ENCODE measurements at places on chromosomes 4 and X.

GRCh38 chrX:71162981-71163380 is 18.3 kb downstream of the NLGN3 start:
- no peak for DNase-seq

- DNase-seq = no peak
Measured at GRCh38 chr4:154741922-154742850, 1.6 kb upstream of the LRAT start.

DNA sequence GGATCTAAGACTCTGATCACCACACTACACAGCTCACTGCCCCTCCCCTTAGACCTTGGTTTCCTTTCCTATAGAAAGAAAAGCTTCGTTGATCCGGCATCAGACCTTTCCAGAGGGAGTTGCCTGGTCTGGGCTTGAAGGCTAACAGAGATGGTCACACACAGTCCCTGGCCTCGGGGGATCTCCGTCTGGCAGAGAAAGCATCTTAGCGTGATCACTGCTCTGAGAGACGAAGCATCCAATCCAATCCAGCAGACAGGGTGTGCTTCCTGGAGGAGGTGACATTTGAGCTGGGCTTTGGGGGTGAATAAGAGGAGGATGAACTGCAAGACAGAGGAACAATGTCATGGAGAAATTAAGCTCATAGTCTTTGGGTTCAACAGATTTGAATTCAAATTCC is 49.5 kb downstream of the HTRA3 start:
- DNase-seq = no peak

DNA sequence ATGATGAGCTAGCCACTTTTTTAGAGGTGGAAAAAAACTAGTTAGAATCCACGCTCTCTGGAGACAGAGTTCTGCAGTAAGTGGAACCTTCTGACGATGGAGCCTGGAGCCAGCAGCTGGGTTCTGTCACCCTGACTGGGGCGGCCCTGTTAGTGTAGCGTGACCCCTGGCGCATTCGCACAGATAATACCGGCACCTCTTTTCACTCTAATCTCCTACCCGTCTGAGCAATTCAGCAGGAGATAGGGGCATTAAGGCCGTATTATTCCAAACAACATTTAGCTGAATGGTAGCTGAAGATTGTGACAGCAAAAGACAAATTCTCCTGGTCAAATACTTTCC is 292.6 kb downstream of the FBXO8 start:
- DNase-seq = no peak

GRCh38 chrX:85221361-85221760 is 22.2 kb downstream of the SATL1 start:
- DNase-seq = no peak

DNA sequence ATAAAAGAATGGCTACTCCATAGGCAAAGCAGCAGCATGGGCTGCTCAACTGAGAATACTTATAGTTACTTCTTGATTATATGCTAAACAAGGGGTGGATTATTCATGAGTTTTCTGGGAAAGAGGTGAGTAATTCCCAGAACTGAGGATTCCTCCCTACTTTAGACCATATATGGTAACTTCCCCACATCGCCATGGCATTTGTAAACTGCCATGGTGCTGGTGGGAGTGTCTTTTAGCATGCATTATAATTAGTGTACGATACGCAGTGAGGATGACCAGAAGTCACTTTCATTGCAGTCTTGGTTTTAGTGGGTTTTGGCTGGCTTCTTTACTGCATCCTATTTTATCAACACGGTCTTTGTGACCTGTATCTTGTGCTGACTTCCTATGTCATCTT is 141.5 kb downstream of the MAGEB17 start:
- no peak for DNase-seq

- DNase-seq = no peak
Measured at GRCh38 chr4:173214661-173215060, 46.0 kb downstream of the GALNT7 start.

DNA sequence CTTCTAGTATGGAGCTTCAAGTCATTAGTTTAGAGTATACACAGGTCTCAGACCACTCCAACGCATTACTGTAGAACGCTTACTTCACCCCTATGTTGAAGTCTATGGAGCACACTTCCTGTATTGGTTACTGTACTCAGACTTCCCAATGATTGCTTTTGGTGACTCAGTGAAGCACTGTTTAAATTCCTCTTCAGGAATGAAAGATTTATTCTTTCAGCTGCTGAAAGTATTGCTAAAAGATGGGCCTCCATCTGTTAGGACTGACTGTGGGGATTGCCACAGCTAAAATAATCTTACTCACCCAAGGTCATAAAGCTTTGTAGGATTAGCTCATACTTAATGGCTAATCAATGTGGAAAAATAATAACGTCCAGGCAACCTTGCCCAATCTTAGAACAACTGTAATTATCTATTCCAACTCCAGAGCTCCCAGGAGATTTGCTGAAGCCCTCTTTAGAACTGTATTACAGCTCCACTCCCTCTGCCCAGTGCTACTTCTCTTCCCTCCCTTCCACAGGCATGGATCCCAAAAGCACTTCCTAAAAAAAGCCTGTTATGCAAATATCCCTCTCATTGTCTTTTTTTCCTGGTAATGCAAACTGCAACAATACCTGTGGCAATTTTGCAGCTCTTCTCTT is 281.9 kb upstream of the HS3ST1 start:
- DNase-seq = no peak

- no peak for DNase-seq
Measured at GRCh38 chr4:4568806-4569427, 27.1 kb upstream of the STX18 start.

GRCh38 chr4:152476796-152477195 is 59.1 kb downstream of the FBXW7 start:
- DNase-seq = no peak

DNA sequence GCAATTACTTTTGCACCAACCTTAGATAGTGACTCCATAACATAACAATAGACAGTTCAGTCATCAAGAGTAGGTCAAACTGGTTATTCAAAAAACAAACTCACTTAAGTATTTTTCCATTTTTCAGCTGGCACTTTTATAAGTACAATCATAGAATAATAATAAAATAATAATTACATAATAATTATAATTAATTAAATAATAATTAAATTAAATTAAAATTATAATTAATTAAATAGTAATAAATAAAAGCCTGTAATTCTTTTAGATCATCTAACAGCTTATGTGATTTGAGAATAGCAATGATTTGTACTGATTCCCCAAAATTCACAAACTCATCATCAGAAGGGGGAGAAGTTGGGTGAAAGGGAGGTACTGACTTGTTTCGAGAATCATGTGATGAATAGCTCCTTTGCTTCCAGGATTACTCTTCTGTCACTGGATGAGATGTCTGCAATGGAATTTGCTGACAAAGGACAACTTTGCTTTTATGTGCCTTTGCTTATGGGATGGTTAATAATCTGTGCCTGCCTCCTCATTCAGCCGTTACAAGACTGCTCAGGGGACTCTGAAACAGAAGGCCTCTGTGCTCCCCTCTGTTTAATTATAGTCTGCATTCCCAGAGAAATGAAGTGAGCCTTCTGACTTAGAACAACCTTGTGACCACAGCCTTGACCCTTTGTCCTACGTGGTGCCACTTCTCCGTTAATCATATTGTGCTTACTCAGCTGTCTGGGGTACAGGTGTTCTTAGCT is 104.8 kb upstream of the ENPEP start:
- no peak for DNase-seq

- no peak for DNase-seq
Measured at GRCh38 chr4:58063404-58064160, 953.4 kb upstream of the IGFBP7 start.

- no peak for DNase-seq
Measured at GRCh38 chr4:146099585-146099984, 75.9 kb upstream of the LSM6 start.

DNA sequence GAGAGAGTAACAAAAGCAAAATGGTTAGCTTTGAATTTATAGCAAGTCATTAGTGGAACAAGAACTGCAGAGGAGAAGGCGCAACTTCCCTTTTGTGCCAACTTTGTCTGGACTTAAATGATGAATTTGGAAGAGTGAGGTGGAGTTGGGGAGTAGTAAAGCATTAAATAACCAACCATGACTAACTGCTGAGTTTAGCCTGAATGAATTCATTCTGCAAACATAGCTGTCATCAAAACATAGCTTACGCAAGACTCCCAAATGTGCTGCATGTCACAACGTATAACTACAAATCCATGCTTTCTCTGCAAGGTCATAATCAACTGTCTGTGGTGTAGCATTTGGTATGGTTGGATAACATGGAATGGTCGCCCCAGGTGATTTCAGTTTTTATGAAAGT is 75.9 kb upstream of the RPL34 start:
- DNase-seq = no peak

GRCh38 chr4:139760567-139760966 is 94.9 kb downstream of the MGST2 start:
- no peak for DNase-seq

- DNase-seq = no peak
Measured at GRCh38 chr4:182975806-182976205, 58.6 kb upstream of the DCTD start.

GRCh38 chr4:158315706-158316105 is 105.4 kb downstream of the TMEM144 start:
- no peak for DNase-seq

GRCh38 chrX:77167993-77168392 is 279.2 kb upstream of the FGF16 start:
- DNase-seq = no peak

DNA sequence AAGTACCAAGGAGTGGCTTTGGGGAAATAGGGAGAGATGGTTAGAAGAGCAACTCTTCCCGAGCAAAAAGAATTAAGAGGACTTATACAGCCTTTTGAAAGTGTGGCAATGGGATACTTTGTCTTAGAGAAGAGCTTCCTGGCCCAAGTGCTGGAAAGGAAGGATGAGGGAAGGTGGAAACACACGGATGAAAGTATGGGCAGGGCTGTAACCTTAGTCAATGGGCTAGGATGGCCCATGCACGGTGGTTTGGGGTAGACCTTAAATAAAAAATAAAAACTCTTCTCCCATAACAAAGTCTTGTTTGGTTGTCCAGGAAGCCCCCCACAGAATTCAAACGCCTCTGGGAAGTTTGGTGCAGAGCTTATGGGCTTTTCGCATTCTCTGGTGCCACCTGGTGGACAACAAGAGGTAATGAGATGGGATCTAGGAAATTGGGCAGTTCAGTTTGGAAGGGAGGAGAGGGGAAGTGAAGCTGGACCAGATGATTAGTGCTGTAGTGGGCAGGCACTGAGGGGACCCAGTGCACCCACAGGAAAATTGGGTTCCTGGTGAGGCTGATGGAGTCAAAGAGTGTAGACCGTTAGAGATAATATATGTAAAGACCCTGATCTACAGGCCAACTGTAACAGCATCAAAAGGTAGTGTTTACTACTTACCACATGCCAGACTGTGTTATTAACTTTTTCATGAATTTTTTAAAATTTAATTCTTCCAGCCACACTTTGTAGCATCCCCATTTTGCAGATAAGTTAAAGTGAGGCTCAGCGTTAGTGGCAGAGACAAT is 13.8 kb upstream of the ENOX2 start:
- DNase-seq = peak; percentile 2

DNA sequence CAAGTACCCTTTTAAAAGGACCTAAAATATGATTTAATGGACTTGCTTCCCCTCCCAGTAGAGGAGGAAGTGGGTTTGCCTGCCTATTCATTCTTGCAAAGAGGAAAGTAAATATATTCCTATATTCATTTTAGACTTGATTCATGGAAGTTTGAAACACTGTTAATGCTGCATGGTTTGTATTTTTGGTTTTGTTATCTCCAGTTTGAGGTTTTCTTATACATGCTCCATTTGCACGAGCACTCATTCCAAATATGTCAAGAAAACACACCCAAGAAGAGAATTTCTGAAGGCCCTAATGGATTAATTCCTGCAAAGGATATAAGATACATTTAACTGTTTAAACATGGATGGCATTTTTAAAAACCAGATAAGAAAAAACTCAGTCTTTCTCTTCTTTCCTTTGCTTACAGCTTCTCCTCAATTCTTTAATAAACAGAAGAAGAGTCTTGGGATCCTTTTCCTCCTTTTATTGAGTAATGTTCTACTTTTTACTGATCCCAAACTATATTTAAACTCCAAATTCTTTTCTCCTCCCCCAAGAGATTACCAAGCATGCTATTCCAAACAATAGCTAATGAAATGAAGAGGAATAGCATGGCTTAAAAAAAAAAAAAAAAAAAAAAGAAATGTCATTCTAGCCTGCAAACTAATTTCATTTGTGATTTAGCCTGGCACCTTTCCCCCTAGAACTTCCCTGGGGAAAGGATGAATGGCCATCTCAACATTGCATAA is 54.6 kb upstream of the LDB2 start:
- no peak for DNase-seq

DNA sequence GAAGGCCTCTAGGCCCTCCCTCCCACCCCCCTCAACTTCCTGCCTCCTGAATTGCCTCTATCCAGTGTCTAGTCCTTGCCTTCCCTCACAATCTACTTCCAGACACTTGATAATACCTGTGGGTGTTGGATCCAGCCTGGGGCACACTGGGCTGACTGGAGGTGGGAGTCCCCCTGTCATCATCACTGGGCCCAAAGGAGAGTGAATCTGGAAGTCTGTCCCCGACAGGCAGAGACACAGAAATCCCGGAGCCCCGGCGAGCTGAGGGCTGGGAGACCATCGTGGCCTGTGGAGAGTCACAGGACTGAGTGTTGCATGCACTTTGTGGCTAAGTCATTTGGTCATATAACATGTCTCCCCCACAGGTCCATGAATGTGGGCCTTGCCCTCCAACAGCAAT is 8.4 kb upstream of the SYP start:
- no peak for DNase-seq

DNA sequence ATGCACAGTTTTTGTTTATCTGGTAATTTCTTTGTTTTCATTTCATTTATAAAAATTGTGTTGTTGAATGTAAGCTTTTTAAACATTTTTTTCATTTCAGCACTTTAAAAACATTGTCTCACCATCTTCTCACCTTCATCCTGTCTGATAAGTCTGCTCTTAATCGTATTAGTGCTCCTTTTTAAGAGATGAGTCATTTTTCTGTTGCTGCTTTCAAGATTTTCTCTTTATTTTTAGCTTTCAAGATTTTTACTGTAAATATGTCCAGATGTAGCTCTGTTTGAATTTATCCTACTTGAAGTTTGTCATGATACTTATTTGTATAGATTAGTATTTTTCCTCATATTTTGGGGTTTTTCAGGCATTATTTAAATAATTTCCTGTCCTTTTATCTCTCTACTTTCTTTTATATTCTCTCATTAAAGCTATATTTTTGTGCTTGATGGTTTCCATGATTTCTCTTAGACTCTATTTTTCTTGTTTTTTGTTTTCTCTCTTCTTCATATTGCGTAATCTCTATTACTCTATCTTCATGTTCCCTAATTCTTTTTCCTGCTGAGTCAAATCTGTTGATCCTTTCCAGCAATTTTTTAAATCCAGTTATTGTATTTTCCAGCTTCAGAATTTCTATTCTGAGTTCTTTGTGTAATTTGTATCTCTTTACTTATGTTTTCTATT is 1400.4 kb upstream of the PCDH7 start:
- DNase-seq = no peak

DNA sequence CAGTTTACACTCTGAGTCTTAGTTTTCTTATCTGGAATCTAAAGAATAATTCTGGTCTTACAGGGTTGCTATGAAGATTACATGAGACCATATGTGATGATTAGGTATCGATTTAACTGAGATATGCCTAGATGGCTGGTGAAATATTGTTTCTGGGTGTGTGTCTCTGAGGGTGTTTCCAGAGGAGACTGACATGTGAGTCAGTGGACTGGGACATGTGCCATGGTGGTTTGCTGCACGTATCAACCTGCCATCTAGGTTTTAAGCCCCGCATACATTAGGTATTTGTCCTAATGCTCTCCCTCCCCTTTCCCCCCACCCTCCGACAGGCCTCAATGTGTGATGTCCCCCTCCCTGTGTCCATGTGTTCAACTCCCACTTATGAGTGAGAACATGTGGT is 186.0 kb upstream of the CXorf66 start:
- DNase-seq = no peak

Measured in stimulated activated CD8-positive, alpha-beta memory T cell treated with anti-CD3 and anti-CD28 coated beads, Interleukin-2, amount 100 ng/mL, for 1 hour (primary cell).